CD8-positive, alpha-beta memory T cell (primary cell): ENCODE measurements at places on chromosomes 3 and 15.

DNA sequence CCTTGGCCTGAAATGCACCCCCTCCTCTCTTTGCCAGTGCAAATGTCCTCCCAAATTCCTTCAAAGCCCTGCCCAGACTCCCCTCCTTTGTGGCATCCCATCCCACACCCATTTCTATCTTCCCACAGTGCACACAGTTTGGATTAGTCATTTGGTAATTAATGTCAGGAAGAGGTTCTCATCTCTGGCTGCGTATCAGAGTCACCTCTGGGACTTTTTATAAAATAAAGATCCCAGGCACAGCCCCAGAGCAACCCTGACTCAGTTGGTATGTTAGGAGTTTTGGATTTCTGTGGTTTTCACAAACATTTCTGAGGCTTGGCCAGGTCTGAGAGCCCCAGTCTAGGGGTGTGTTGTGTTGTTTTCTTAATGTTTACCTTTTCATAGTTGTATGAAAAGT lies 41.6 kb downstream of the C3orf20 start:
- no peak for DNase-seq

GRCh38 chr3:185732782-185733181 lies 92.1 kb downstream of the IGF2BP2 start:
- no peak for DNase-seq

- DNase-seq: no peak
Measured at GRCh38 chr3:72306800-72307341, 521.9 kb upstream of the PROK2 start.

DNA sequence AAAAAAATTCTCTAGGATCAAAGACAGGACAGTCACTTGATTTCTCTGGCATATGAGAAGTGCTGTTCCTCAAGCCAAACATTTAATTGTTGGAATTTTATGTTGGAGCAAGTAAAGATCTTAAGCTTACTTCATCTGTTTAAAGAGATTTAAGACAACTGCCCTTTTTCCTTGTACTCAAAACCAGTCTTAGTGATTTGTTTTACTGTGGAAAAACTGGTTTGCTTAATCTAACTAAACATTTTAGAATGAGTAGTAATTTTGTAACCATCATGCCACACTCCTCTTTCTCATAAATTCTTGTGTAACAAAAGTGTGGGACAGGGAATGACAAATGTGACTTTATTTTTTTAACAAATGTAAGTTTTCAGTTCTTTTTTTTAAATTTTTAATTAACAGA lies 18.4 kb downstream of the PRKCI start:
- DNase-seq: no peak

GRCh38 chr15:31272558-31273257 lies 53.9 kb upstream of the KLF13 start:
- DNase-seq: peak; percentile 43

DNA sequence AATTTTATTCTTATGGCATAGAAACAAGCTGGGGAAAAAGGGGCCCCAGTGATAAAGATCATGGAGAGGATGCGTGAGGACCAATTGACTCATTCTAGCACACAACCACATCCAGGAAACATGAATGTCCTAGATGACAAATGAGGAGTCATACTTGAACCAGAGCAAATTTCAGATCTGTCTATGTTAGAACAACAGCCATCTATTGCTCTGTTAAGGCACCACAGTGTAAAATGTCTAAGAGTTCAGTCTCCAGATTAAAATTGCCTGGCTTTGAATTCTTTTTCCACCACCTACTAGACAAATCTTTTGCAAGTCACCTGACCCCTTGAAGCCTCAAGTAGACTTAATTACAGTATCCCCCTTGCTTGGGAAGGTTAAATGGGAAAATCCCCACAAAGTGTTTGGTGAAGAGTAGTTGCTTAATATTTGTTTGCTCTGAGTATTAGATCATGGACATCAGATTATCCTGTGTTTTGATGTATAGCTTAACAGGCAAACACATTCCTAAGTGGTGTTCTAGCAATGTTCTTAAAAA lies 258.7 kb upstream of the TGFBR2 start:
- no peak for DNase-seq

GRCh38 chr15:49875392-49875791 lies 243.6 kb downstream of the ATP8B4 start:
- no peak for DNase-seq
